ENCODE measurements at places on chromosomes 4 and X.

DNA sequence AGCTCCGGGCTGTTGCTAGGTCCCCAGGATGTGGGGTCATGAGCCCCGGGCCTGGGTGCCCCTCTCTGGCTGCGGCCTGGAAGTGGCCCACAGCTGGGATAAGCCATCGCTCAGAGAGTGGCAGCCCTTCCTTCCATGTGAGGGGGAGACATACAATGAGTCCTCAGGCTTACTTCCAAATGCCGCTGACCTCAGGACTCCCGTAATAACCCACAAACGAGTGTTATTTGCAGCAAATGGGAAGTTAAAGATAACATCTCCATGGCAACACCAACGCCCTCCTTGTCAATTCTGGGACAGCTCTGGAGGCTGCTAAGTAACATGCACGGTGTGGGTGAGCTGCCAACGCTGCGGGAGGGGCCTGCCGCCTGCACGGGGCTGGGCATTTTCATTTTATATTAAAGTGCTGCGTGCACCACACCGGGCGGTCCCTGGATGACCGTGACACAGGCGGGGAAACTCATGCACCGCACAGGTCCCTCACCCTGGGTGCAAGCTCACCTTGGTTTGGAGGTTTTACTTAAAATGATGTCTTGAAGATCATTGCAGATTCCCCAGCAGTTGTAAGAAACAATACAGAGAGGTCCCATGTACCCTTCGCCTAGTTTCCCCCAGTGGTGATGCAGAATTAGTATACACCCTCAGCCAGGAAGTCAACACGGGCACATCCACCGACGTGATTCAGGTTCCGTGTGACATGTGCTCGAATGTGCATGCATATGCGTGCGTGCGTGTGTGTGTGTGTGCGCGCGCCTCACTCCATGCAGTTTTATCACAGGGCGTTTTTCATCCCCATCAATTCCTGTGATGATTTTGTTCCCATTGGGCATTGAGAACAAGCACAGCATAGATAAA is 79.4 kb downstream of the ABLIM2 start:
- no peak for DNase-seq

GRCh38 chr4:48778431-48779094 is 1.5 kb downstream of the FRYL start:
- DNase-seq = no peak

DNA sequence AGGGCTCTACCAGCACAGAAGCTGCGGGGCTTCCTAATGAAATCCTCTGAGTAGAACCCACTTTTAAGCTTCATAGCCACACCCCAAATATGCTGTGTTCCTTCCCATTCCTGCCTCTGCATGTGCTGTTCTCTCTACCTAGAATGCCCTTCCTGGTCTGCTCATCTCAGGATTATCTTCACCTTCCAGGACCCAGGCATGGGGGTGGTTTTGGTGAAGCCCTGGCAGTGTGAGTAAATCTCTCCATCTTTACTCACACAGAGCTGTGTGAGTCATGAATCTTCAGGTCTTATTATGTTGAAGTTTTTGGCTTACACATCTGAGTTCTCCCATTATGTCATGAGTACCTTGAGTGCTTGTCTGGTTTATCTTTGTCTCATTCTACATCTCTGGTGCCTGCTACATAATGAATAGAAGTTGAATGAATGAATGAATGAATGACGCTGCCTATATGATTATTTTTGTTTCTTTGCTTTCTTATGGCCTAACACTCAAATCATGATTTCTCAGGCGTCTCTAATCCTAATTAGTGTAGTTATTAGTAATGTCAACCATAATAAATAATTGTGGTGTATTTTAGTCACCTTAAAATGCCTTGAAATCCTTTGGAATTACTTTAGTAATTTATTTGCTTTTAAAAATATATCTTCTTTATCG is 41.9 kb downstream of the HADH start:
- no peak for DNase-seq

- DNase-seq = no peak
These were observed 2070.6 kb downstream of the PCDH7 start for GRCh38 chr4:32790803-32791202.

DNA sequence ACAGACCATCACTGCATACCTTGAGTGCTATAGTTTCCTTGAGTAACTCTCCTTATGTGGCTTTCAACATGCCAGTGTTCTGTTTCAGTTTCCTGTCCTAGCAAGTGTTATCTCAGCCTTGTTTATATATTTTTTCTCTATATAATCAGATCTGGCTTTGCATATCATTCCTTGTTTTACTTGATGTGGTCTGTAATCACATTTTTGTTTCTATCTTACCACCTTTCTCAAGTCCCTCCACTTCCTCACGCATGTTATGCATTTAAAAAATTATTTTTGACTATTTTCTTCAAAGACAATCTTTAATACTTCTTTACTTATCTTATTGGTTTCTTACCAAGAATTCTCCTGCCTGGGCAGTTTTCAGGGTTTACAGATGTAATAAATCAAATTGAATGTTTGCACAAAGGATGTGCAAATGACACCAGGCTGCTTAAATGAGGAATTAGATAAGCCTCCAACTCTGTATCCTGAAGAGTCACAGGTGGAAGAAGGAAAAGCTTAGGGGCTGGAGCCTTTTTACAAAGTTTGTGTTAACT is 351.2 kb downstream of the BMPR1B start:
- DNase-seq = no peak

GRCh38 chrX:11239230-11239629 is 54.0 kb upstream of the AMELX start:
- peak; percentile 31 for DNase-seq

DNA sequence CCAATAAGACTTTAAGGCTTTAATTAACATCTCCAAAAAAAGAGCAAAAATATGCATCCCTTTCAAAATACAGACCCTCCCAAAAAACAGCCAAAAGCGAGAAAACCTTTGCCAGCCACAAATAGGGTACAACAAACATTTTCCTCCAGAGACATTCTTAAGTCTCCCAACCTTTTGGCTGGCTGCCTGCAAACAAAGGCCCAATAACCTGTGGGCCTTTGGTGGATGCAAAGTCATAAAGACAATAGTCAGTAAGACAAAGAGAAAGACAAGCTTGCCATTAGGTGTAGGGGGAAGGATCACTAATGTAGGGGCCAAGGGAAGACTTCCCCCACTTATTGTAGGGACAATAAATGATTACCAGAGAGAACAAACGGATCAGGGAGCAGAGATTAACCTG is 215.5 kb upstream of the ZFP42 start:
- DNase-seq = no peak

GRCh38 chrX:20320461-20321159 is 53.9 kb upstream of the RPS6KA3 start:
- DNase-seq = peak; percentile 13

DNA sequence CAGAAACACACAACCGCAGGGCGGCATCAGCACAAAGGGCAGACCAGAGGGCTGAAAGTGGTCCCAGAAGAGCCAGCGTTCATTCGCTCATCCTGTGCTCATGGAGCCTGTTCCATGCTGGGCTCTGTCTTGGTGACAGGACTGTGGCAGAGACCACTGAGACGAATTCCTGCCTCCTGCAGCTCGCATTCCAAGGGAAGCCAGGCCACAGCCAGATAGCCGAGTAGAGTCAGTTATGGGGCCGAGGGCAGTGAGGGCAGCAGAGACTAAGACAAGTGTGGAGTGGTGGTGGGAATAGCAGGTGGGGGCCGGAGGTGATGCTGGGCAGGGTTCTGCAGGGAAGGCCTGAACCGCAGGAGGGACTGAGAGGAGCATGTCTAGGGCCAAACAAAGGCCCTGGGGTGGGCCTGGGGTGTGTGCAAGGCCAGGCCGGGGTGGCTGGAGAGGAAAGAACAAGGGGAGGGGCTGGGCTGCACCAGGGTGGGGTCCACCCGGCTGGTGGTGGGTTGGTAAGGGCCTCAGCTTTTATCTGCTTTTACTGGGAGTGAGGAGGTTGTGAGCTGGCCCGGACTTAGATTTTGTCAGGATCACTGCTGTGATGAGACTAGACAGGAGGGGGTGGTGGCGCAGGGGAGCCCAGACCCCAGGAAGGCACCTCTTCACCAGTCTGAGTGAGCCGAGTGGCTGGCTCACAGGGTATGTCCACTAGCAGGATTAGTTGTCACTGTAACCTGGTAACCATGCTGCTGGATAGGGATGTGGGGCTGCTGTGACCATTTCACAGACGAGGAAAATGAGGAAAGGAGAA is 6.3 kb downstream of the PSAPL1 start:
- no peak for DNase-seq

- DNase-seq = peak; percentile 91
These were observed 722 bp downstream of the NAAA start for GRCh38 chr4:75939890-75940691.

DNA sequence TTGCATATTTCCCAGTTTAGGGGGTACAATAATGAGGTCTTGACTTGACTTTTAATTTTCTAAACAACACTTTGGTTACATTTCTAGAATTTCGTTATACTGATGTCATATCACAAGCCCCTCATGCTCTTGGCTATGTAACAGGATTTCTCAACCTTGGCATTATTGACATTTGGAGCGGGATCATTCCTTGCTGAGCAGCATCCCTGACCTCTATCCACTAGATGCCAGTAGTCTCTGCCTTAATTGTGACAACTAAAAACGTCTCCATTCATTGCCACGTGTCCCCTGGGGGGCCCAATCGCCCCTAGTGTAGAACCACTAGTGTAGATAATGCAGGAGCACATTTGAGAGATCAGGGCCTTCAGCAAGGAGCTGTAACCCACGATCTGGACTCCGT is 234.2 kb upstream of the MID1 start:
- no peak for DNase-seq

DNA sequence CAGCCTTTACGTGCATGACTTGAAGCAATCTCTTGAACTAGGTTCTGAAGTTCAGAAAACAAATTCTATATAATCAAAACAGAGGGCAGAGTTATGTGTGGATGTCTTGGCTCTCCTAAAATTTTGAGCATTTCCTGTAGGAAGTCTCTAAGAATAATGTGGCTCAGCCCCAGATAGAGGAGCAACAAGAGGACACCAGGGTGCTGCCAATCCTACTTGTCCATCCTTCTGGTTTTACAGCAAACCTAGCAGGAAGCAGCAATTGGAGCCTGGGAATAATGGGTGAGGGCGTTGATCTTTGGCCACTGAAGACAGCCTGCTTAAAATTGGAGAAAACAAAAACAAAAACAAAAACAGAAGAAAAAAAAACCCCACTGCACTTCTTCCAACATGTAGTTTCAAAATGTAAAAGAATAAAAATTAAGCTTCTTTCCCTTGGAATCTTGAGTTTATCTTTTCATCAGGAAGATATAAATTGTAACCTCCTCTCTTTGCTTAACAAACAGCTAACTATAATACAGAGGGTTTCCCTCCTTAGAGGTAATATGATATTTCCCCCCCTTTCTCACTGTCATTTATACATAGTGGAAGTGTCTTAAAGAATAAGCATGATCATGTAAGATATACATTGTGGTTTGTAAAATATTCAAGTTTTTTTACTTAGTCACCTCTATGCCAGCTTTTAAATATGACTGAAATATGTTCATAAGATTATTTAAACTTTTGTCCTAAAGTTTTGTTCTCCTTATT is 130.6 kb downstream of the FBXO8 start:
- no peak for DNase-seq

DNA sequence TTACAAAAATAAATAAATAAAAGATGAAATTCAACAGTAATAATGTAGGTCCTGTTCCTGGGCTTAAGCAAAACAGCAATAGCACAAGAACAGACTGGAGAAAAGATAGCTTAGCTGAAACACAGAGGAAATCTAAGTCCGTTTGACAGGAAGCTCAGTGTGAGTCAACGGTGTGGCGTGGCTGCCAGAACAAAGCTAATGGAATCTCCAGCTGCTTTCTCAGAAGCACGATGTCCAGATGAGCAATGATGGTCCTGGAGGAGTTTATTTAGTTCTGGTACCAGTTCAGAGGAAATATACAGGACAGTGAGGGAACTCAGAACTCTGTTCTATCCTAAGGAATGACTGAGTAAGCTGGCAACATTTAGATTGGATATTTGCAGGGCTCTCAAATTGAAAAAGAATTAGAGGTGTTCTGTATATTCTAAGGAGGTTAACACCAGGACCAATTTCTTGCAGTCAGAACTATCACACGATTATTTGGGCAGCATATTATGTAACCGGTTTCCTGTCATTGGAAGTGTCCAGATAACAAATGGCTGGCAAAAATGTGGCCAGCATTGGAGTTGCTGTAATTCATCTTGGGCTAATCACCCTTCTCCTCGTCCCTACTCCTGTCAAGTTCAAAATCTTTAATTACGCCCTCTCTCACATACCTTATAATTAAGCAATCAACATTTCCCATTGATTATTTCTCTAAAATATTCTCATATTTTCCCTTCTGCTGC is 12.7 kb downstream of the GAB3 start:
- DNase-seq = no peak

GRCh38 chr4:145920205-145920604 is 18.4 kb downstream of the ZNF827 start:
- no peak for DNase-seq

DNA sequence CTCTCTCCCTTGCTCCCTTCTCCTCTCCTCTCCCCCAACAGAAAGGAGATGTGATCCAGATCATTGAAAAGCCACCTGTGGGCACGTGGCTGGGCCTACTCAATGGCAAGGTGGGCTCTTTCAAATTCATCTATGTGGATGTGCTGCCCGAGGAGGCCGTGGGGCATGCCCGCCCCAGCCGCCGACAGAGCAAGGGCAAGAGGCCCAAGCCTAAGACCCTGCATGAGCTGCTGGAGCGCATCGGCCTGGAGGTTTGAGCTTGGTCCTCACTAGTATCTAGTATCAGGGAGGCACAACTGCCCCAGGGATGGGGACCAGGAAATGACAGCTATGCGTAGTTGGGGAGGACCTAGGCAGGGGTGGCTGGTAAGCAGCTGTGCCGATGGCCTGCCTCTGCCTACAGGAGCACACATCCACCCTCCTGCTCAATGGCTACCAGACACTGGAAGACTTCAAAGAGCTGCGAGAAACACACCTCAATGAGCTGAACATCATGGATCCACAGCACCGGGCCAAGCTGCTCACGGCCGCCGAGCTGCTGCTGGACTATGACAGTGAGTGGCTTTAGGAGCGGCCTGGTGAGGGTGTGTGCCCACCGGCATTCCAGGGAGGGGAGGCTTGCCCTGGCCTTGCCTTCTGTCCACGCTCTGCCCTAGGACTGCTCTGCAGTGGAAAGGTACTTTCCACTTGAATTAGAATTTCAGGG is 13.0 kb downstream of the SASH3 start:
- DNase-seq = no peak

DNA sequence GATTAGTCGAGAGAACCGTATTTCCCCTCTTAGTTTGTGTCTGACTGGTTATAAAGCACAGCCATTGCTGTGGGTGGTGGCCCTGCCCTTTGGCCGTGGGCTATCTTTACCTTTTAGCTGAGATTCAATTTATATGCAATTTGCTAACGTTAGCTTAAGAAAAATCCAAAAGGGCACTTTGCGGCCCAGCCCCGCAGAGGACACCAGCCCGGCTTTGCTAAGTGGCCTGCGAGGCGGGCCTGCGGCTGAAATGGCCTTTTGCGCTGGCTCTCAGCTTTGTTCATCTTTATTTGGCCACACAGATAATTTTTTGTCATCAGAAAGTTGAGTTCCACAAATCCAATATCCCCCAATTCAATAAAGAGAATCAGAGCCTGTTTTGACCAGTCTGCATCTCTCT is 48.3 kb downstream of the CPZ start:
- DNase-seq = no peak

DNA sequence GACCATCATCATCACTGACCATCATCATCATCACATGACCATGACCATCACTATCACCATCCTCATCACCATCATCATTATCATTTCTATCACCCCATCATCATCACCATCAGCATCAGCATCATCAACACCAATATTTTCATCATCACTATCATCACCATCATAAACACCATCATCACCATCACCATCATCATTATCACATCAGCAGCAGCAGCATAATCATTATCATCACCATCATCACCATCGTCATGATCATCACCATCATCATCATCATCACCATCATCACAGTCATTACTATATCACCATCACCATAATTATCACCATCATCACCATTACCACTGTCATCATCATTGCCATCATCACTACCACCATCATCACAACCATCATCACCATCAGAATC is 117.6 kb downstream of the DHRSX start:
- no peak for DNase-seq

All from GM13976 (cell line).